AG10803 (cell line): ENCODE measurements at places on chromosomes 3 and 15.

DNA sequence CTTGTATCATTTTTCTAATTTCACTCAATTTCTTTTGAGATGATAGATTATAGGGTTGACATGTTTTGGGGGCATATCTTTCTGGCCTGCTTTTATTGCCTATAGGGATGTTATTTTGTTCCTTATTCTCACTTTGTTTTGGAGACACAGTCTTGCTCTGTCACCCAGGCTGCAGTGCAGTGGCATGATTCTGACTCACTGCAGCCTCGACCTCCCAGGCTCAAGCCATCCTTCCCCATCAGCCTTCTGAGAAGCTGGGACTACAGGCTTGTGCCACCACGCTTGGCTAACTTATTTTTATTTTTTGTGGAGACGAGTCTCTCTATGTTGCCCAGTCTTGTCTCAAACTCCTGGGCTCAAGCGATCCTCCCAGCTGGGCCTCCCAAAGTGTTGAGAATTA lies 72.8 kb upstream of the FAN1 start:
- no peak for DNase-seq

DNA sequence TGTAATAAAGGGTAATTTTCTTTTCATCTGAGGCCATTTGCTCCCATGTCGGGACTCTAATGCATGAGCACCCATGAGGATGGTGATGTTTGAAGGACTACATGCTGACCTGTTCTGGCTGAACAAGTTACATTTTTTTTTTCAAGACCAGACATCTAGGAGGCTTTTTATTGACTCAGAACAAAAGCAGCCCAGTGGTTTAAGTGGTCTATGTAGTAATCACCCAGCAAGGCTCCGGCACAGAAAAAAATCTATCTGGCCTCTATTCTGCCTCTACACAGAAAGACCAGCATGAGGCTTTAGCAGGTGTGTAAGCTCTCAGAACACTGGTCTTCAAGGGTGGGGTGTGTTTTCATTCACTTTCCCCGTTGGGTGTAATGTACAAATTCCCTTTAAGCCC lies 95.1 kb upstream of the ZBED2 start:
- DNase-seq: peak; percentile 72

- no peak for DNase-seq
Observed at GRCh38 chr3:178947738-178948137, 123.9 kb downstream of the ZMAT3 start.

- DNase-seq: peak; percentile 72
Observed at GRCh38 chr15:75840659-75841058, 2.6 kb upstream of the UBE2Q2 start.

DNA sequence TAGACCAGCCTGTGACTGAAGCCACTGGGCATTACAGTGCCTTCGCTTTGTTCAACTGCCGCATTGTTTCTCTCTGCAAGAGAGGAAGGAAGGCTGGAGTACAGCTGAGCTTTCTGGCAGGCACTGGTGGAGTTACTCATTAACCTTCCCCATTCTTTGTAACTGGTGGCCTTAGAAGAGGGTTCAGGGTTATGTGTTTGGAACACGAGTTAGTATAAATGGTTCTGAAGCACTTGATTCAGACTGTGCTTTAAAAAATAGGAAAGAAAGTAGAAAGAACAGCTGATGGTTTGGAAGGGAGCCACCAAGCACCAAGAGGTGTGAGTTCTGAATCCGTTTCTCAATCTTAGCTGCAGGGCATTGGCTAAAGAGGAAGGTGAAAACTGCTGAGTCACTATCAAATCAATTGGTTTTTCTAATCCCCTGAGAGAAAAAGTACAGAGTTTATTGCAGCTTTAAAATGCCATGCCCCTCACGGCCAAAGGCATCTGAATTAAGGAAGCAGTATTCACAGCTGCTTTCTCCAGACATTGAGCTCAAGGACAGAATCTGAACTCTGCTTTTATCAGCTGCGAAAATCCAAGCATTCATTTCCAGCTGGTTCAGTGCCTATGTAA lies 3.6 kb downstream of the HGD start:
- DNase-seq: peak; percentile 72

GRCh38 chr15:58616171-58616570 lies 133.3 kb downstream of the ADAM10 start:
- peak; percentile 29 for DNase-seq
